ENCODE measurements at places on chromosomes 5 and 9.

DNA sequence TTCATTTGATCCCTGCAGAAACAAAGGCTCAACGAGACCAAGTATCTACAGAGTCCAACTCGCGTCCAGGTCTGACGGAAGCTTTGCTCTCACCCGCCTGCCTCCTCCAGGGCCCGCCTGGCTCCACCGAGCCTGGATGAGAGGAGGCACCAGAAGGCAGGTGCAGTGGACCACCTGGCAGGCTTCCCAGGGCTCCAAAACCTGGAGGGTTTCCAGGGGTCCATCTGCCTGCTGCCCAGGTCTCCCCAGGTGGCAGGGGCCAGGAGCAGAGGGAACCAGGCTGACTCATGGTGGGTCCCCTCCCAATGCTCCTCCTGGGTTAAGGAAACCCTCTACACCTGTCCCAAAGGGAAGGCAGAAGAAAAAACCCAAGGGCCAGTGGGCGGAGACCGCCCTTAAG, 59.5 kb downstream of the VAV2 start:
- DNase-seq, result no peak

- DNase-seq, result no peak
Measured at GRCh38 chr5:160092960-160093707, 26.1 kb downstream of the PWWP2A start.

DNA sequence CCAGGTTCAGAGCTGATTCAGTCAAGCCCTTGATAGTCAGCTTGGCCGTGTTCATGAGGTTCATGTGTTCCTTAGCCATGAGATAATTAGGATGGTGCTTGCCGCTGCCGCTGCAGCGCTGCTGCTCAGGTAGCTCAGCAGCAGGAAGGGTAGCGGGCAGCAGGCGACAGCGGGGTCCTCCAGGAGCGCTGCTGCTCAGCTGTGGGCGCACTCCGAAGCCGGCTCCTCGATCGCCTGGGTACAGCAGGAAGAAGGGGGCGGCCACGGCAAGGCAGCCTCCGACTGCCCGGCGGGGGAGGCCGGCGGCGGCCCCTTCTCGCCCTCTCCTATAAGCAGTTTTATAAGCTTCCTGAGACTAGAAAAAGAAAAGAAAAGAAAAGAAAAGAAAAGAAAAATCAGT, 1253.6 kb downstream of the EFNA5 start:
- no peak for DNase-seq

DNA sequence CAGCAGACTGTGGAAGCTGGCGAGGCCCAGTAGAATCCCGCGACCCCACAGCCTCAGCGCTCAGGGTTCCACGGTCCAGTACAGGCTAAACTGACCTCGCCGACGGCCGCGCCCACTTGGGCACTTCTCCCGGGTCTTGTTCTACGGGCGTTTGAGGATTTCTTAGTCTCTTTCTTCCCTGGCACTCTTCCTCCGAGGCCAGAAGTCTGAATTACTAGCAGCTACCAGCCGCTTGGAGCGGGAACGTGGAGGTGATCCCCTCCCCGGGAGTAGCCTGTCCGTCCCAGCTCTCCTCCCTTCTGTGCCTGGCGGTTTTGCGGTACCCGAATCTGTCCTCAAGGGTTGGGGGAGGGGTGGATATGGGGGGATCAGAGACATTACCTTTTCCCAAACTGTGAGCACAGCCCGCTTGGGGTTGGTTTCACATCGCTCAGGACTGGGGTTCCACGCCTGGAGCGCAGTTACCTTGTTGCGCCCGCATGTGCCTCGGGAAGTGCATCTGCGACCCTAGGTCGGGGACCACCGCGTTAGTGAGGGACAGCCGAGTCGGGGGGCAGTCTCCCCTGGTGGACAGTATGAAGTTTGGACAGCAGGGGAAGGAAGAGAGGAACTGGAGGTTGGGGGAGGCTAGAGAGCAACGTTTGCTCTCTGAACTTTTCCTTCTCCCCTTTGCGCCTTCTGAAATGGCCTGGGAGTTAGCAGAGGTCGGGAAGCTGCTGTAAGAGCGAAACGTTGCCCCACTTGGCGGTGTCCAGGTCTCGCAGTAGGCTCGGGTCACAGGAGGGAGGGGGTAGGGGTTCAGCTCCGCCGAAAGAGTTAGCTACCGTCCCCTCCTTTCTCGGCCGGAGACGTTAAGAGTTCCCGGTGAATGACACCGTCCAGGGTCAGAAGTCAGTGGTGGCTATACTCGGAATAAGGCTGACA, 190.8 kb downstream of the MEF2C start:
- no peak for DNase-seq
